Activated CD4-positive, alpha-beta T cell treated with anti-CD3 and anti-CD28 coated beads, Interleukin-2, amount 10 ng/mL, durations not matched to agents 24 days and 14 days (primary cell): ENCODE measurements at places on chromosomes 4 and X. TPM values are rescaled to one million over a fixed set of nuclear protein-coding genes. Genes with fewer than 3 reads are reported as not detected.

DNA sequence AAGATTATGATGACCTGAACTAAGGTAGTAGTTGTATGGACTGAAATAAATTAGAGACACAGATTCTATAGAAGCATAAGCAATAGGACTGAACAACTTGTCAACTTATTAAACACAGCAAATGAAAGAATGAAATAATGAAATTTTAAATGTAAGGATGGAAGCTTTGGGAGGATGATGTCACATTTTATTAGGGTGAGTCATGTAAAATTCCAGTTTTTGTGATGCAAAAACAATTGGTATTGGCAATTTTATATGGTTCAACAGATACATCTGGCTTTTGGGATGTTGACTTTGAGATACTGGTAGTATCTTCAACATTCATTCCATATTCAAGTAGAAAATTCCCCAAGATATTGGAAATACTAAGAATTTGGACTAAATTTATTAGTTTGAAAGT lies 72.7 kb upstream of the IL15 start:
- H3K4me3 ChIP-seq = no peak overlapping the region
- H3K4me1 ChIP-seq = no peaks in the 10 kb centered on the region
- no peaks in the 10 kb centered on the region for H3K36me3 ChIP-seq
- no peaks in the 10 kb centered on the region for H3K27me3 ChIP-seq

- H3K4me3 ChIP-seq = no peak overlapping the region
- no peaks in the 10 kb centered on the region for H3K36me3 ChIP-seq
- H3K27me3 ChIP-seq = no peaks in the 10 kb centered on the region
- no peaks in the 10 kb centered on the region for H3K4me1 ChIP-seq
Observed at GRCh38 chrX:132657876-132658275, 169.0 kb upstream of the MBNL3 start.

DNA sequence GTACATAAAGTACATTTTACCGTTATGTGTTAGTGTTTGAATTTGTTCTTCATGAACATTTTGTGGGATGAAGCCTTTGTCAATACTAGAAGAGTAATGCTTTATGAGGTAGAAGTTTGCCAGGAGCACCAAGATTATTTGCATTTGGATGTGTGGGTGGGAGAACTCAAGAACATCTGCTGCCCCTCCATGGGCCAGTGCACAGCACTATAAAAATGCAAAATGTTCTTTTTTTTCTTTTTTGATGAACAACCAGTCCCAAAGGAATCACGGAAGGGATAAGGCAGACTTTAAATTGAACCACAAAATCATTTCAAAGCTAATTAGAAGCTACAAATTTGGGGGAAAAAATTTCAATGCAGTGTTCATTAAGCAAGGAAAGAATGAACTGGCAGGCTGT lies 300.3 kb upstream of the NWD2 start:
- no peaks in the 10 kb centered on the region for H3K27me3 ChIP-seq
- no peak for DNase-seq
- no peak overlapping the region for H3K4me3 ChIP-seq
- no peak overlapping the region for H3K27ac ChIP-seq
- H3K4me1 ChIP-seq = no peaks in the 10 kb centered on the region

DNA sequence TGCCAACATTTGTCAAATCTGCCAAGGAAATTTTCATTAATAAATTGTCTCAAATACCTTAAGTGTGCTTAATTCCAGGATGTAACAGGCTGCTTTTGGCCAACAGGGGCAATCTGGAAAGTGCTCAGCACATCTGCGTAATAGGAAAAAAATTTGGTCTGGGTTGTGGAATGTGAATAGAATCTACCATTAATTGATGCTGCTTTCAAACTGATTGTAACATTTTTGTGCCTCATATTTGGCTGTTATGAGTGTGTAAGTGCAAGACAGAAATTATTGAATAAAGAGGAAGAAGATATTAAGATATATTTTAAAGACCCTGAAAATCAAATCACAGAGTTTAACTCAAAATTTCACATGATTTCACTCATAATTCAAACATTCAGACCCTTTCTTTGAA lies 41.1 kb downstream of the REELD1 start:
- DNase-seq = no peak
- H3K4me3 ChIP-seq = no peak overlapping the region
- H3K4me1 ChIP-seq = no peaks in the 10 kb centered on the region
- H3K27me3 ChIP-seq = no peaks in the 10 kb centered on the region
- H3K27ac ChIP-seq = no peak overlapping the region
- H3K36me3 ChIP-seq = peaks cover 8% of the 10 kb centered on the region

- no peaks in the 10 kb centered on the region for H3K36me3 ChIP-seq
- H3K27me3 ChIP-seq = no peaks in the 10 kb centered on the region
Observed at GRCh38 chr4:117577686-117578311, 456.5 kb upstream of the NDST3 start.

- DNase-seq = no peak
- H3K4me1 ChIP-seq = peaks cover 3% of the 10 kb centered on the region
- no peak overlapping the region for H3K4me3 ChIP-seq
- no peak overlapping the region for H3K27ac ChIP-seq
- no peaks in the 10 kb centered on the region for H3K36me3 ChIP-seq
Observed at GRCh38 chr4:1576304-1576960, 107.7 kb downstream of the FAM53A start.

DNA sequence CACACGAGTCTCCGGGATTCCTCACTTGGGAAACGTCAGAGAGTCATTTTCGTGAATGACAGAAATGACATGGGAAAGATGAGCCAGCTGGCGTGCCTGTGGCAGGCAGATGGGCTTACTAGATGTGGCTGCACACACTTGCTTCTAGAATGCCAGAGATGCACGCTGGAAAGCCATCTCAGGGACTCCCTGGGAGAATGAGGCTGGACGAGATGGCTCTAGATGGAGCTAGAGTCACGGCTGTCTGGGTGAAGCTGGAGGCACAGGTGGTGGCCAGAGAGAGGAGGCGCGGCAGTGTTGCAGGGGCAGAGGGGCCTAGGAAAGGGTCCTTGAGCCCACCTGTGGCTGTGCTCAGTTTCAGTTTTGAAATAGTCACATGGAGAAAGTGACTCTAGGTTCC lies 26.0 kb downstream of the TKTL1 start:
- no peaks in the 10 kb centered on the region for H3K27me3 ChIP-seq
- DNase-seq = no peak
- no peaks in the 10 kb centered on the region for H3K36me3 ChIP-seq
- H3K4me3 ChIP-seq = peak overlapping the region; percentile 37
- peaks cover 25% of the 10 kb centered on the region for H3K4me1 ChIP-seq

- no peak for DNase-seq
- H3K27ac ChIP-seq = no peak overlapping the region
- H3K4me3 ChIP-seq = no peak overlapping the region
- no peaks in the 10 kb centered on the region for H3K4me1 ChIP-seq
Observed at GRCh38 chrX:1933964-1934363, 319.1 kb downstream of the ASMT start.

GRCh38 chr4:96677499-96677898 lies 837.6 kb downstream of the PDHA2 start:
- H3K4me1 ChIP-seq = no peaks in the 10 kb centered on the region
- H3K36me3 ChIP-seq = no peaks in the 10 kb centered on the region
- H3K27me3 ChIP-seq = no peaks in the 10 kb centered on the region
- no peak overlapping the region for H3K27ac ChIP-seq
- no peak overlapping the region for H3K4me3 ChIP-seq
- no peak for DNase-seq

CRLF2 gene
- 0.95 and 1.5 TPM in 2 replicates for total RNA-seq

SULT1B1 gene
- 0.19 and 0.23 TPM in 2 replicates for total RNA-seq

TLR3 gene
- total RNA-seq = not detected in 2 replicates
